ENCODE measurements at places on chromosomes 3 and 15.
A peak's percentile ranks its signal among the peaks of the same experiment; 100 is the strongest.

DNA sequence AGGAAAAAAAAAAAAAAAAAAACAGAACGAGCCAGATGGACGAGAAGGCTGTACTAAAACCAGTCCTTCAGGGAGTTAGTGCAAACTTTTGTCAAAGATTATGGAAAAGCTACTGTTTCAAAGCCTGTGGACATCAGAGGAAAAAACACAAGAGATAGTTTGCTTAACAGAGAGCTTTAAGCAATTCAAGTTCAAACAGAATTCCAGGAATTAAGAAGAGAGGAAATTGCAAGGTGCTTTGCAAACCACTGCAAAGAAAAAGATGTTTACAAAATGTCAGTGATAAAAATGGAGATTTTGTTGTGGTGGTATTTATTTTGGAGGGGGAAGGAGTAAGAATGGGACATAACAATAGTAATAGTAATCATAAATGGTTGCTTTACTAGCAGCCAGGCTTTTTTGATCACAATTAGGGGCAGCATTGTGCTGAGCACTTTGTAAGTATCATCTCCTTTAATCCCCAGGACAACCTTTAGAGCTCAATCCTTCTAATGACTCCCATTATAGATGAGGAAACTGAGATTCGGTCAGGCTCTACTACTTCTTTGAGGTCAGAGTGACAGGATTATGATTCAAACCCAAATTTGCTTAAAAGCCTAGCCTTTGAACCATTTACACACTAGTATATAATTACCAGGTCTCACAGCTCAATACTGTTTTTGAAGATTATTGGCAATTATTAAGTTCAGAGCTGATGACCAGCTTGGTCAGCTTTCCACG, 22.4 kb upstream of the ARHGEF3 start:
- no peak for DNase-seq

DNA sequence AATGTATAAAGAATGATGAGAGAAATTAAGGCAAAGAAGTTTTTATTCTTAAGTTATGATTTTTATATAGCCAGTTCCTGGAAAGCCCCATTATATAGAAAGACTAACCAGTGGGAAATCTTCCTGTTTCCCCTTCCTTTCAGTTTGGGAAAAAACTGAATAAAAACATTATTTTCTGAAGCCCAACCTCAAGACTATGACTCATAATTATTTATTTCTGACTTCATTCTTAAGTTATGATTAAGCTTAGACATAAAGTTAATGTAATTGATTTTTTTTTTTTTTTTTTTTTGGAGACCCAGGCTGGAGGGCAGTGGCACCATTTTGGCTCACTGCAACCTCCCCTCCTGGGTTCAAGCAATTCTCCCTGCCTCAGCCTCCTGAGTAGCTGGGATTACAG, 55.8 kb downstream of the TRPC1 start:
- no peak for DNase-seq

- DNase-seq: no peak
These were observed 1.1 kb upstream of the SOX2 start for GRCh38 chr3:181710345-181711291.

DNA sequence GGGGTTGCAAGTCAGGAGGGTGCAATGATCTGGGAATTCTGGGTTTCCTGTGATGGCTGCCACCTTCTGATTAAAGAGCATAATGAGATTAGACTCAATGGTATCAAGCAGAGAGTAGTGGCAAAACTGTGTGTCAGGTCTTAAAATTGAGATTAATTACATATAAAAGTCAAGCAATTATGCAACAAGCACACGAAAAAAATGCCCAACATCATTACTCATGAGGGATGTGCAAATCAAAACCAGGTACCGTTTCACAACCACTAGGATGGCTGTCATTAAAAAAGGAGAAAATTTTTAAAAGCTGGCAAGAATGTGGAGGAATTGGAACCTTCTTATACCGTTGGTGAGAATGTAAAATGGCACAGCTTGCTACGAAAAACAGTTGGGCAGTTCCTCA, 205.0 kb downstream of the OSBPL10 start:
- DNase-seq: no peak

DNA sequence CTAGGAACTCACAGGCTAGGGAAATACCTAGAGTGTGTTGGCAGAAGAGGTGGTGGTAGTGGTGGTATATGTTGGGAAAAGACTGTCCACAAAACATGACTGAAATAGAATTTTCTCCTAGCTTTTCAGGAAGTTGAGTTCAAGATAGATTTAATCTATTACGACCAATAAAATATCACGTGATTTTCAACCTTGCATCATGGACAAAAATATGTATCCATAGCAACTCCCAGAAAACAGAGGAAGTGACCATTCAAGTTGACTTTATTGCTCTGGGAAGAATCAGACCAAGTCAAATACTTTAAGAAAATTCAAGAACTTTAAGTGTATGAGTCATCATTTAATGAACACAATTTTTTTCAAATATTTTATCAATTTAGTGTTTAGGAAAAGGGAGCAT, 347.0 kb upstream of the ZNF385D start:
- no peak for DNase-seq

- no peak for DNase-seq
These were observed 212.2 kb downstream of the FOXP1 start for GRCh38 chr3:71371282-71371681.

DNA sequence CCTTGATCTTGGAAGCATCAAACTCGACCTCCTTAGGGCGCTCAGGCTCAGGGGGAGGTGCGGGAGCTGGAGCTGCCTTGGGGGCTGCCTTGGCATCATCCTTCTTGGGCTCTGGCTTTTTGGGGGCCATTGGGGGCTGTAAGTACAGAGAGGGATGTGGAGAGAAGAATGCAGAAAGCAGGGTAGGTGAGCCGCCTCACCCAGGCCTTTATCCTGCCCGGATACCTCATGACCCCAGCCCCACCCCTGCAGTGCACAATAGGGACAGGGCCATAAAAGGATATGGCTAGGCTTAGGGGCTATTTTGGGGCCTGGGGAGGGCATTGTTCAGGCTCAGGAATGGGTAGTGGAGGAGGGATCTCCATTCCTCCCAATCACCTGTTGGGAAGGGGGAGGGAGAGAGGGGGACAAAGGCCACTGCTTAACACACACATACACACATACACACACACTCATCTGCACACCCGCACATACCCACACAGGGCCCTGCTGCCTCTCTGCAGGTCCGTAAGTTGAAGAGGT, at the start of gene MYL3:
TSS of gene MYL3 (minus strand) at position 184 of the 522 bp plus-strand sequence. CDS start at position 130, 54 bp downstream.
- no peak for DNase-seq

DNA sequence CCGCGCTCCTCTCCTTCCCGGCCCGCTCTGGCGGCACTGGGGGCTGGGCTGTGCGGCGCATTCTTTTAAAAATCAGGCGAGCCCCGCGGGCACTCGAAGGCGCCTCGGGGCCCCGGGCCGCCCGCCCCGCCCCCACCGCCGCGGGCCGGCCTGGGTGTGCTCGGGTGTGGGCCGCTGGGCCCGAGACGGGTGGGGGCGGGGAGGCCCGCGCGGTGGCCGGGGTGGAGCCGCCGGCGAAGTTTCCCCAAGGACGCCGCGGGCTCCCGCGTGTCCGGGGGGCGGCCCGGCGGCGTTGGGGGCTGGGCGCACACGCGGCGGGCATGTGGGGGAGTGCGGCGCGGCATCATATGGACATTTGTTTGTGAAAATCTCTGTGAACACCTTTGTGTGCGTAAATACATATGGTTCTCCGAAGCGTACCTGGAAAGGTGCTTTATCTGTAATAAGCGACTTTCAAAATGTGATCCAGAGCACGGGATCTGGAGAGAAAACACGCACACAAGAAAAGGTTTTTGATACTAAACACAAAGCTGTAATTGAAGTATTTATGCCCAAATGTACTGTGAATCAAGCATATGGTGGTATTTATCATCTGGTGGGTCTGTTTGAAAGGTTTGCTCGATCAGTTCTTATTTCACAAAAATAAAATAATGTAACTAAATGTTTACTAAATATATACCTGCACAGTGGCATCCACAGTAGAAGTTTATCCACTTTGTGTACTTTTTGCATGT, 612 bp upstream of the TBL1XR1 start:
- DNase-seq: no peak

GRCh38 chr3:40691452-40691861, 166.7 kb downstream of the ZNF621 start:
- DNase-seq: no peak

DNA sequence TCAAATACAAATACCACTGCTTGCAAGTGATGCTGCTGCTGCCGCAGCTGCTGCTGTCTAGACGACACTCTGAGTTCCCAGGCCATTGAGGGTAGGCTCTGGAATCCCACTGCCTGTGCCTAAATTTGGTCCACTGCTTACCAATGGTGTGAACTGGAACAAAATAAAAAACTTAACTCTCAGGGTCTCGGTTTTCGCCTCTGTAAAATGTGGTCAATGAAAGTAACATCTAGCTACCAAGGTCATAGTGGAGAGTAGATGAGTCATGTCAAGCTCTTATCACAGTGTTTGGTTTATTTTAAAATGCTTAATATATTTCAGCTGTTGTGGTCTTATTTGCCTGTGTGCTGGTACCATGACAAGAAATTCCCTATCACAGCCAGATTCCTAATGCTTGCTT, 299.3 kb downstream of the CLSTN2 start:
- DNase-seq: no peak

- no peak for DNase-seq
These were observed 75.6 kb downstream of the ADAMTS17 start for GRCh38 chr15:100266166-100266565.

DNA sequence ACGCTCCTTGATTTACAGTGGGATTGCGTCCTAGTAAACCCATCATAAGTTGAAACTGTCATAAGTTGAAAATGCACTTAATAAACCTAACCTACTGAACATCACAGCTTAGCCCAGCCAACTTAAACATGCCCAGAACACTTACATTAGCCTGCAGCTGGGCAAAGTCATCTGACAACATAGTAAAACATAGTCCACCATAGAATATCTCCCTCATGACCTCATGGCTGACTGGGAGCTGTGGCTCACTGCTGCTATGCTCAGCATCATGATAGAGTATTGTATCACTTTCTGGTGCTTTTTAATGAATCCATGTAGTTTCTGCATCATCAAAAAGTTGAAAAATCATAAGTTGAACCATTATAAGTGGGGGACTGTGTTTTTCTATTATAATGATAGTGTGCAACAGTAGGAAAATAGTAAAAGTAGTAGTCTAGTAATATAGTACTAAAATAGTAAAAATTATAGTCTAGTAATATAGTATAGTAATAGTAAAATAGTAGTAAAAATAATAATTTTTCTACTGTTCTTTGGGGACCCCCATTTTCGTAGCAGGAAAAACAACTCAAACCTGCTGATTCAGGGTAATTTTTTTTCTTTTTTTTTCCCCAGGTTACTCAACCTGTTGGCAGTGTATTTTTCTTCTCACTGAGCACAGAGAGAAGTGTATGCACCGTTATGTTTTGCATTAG, 233.5 kb downstream of the MYRIP start:
- no peak for DNase-seq

GRCh38 chr3:71316066-71316777, 267.3 kb downstream of the FOXP1 start:
- DNase-seq: peak; percentile 26

DNA sequence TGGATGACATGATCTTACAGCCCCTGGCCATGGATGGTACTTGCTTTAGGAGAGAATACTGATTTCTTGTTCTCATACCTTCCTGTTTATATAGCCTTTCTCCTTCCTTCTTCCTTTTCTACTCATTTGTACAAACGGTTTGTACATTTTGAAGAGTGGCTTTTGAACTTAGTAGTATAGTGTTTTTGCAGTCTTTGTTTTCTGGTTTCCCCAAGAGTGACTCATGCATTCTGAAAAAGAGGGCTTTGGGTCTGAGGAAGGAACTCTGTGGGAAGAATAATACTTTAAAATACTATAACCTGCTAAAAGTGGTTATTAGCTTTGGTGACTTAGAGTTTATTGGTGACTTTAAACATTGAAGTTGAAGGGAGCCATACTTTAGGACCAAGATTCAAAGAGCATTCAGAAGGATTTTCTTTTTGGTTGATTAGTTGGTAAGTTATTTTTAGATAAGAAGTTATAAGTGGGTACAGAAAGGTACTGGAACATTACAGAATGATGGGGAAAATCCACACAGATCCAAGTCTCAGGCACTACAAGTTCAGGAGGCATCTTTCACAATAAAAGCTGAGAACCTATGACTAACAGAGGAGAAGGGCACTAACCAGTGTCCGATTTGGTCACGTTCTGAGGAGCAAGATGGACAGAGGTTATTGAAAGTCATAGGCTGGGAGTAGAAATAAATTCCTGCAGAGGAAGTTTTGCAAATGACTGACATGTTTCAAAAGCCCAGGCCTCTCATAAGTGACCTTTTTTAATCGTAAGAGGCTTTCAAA, 369.6 kb upstream of the AZI2 start:
- DNase-seq: no peak

GRCh38 chr15:70047386-70048197, 50.1 kb downstream of the TLE3 start:
- peak; percentile 8 for DNase-seq

DNA sequence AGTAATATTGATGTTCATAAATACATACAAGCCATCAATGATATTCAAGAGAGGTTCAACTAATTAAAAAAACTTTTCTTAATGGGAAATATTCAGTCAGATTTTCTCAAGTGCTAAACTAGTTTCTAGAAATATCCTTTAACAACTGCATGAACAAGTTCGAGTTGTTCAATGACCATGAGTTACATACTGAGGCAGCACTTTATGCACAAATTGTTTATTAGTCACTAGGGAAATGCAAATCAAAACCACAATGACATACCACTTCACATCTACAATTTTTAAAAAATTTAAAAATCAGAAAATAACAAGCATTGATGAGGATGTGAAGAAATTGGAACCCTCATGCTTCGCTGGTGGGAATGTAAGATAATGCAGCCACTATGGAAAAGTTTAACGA, 62.4 kb downstream of the RAD18 start:
- DNase-seq: no peak

GRCh38 chr15:77811270-77811669, 178.6 kb upstream of the LINGO1 start:
- DNase-seq: no peak

GRCh38 chr3:73745526-73746191, 120.9 kb upstream of the PDZRN3 start:
- no peak for DNase-seq

GRCh38 chr3:189361103-189361835, 189.5 kb downstream of the TPRG1 start:
- DNase-seq: no peak

GRCh38 chr15:40691737-40692136, 3.2 kb upstream of the RAD51 start:
- no peak for DNase-seq

- no peak for DNase-seq
These were observed 41.0 kb downstream of the GOLGA6A start for GRCh38 chr15:74041311-74041756.

GRCh38 chr15:38351466-38351865, 98.8 kb downstream of the SPRED1 start:
- no peak for DNase-seq

- DNase-seq: no peak
These were observed 106.6 kb downstream of the FBXL22 start for GRCh38 chr15:63703641-63704240.

- DNase-seq: no peak
These were observed 120.5 kb downstream of the LRIG1 start for GRCh38 chr3:66380200-66380932.

DNA sequence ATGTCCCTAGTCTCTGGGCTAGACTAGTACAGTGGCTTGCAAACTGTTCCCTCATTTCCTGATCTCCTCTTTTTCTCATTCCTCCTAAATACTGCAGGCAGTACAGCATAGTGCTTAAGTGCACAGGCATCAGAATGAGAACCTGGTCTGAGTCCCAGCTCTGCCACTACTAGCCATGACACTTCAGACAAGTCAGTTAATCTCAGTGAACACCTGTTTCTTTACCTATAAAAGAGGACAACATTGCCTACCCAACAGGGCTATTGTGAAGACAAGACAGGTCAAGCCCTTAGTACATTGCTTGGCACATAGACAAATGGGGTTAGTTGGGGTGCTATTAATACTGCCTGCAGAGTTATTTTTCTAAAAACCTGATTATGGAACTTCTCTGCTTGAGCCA, 113.3 kb downstream of the RYR3 start:
- no peak for DNase-seq
